Suppressor macrophage (primary cell): ENCODE measurements at places on chromosomes 11 and 22.

DNA sequence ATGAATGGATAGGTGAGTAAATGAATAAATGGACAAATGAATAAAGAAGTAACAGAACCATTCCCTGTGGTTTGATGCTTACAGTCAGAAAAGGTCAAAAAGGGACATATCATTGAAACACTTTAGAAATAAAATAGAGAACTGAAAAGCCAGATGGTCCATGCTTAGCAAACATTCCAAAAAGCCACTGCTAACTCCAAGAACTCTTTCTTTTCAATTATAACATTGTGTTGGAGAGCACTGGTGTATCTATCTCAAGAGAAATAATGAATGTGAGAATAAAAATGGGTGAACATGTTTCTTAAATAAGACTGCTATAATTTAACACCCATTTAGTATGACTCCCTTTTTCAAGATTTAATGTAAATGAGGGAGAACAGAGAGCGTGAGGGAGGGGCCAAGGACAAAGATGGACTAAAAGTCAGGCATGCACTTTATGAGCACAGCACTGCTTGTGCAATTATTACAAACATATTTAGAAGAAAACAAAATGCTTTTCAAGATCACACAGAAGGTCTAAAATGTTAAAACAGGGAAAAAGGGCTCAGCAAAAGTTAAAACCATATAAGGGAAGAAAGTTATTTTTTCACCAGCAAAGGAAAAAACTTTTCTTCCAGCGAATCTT, 224.3 kb upstream of the PITPNB start:
- no peak for DNase-seq

DNA sequence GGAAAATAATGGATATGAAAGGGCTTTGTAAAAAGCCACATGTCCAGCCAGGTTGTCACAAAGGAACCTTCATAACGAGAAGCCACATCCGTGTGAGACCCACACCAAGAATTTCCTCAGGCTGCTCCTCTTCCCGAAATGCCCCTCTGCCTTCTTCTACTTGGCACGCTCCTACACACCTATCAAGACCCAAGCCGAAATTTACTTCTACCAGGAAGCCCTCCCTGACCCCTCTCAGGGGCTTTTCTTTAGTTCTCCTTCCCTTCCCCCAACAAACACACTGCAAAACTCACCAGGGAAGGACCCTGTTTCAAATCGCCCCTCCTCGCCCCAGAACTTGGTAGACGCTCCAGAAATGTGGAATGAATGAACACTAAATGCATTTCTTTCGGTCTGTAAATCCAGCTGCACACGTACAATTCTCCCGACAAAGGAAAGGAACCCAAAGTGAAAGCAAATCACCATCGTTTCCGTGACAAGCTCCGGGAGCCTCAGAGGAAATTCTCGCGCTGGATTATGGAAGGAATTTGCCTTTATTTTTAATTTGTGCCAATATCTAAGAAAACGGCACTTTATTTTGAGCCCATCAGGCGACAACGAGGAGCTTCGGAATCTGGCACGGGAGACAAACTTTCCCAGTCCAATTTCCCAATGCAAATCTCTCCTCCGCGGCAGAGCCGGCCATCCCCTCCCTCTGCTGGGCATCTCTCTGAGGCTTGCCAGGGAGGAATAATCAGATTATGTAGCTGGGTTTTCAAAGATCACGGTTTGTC, 13.2 kb upstream of the SHISAL1 start:
- peak; percentile 40 for DNase-seq

DNA sequence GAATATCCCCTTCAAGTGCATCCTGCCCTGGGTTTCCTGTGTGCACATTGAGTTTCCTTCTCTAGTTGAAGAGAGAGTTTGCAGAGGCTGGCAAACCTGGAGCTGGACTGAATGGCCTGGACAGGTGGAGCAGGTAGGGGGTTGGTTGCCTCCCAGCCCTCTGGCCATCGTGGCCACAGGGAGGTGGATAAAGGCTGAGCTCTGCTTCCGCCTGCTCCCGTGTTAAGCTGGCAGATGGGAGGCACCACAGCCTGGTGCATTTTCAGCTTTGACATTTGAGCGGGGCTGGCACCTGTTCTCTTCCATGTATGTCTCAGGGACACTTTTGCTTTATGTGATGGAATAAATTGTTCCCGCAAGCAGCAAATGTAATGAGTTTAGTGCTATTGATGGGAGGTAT, 11.1 kb downstream of the MICAL2 start:
- DNase-seq = no peak

GRCh38 chr11:86459002-86459385, 84.3 kb downstream of the CCDC81 start:
- DNase-seq = no peak

DNA sequence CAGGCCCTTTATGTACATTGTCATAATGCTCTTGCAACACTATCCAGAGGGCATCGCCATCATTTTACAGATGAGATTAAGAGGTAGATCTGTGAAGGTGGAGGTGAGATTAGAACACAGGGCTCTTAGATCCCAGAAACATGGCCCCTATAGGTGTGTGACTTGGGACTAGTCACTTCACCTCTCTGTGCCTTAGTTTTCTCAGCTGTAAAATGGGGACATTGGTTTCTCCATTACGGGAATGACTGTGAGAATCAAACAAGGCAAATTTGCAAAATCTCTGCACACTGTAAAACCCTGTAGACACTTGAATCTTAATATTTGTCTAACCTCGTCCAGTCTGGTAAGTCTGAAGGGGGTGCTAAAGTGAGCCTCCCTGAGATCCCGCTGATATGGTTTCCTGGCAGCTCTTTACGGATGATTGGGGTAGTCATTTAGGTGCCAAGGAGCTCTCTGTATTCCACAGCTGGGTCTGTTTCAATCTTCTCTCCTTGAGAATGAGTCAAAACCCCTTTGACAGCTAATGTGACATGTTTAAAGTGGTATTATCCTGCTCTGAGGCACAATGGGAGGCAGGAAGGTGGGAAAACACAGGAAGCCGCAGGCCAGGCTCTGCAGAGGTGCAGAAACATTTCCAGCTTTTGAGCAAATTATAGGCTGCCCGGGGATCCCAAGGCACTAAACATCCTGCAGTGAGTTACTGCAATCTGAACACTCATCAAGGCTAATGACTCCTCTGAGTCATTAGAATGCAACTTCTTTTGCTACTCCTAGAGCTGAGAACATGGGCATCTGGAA, 140.8 kb downstream of the CCDC81 start:
- no peak for DNase-seq

- DNase-seq = peak; percentile 51
These were observed 642 bp upstream of the PIK3C2A start for GRCh38 chr11:17208257-17208999.

GRCh38 chr11:33842236-33842915, 49.5 kb downstream of the LMO2 start:
- no peak for DNase-seq

- DNase-seq = peak; percentile 95
These were observed 6.5 kb upstream of the IL10RA start for GRCh38 chr11:117979481-117980211.

GRCh38 chr11:105857728-105858127, 164.3 kb downstream of the MSANTD4 start:
- DNase-seq = no peak

GRCh38 chr11:73612601-73613140, 14.8 kb upstream of the FAM168A start:
- no peak for DNase-seq

GRCh38 chr11:129280027-129280811, 88.1 kb upstream of the ARHGAP32 start:
- DNase-seq = peak; percentile 27

- DNase-seq = no peak
These were observed 43.5 kb downstream of the CD44 start for GRCh38 chr11:35182317-35182939.

DNA sequence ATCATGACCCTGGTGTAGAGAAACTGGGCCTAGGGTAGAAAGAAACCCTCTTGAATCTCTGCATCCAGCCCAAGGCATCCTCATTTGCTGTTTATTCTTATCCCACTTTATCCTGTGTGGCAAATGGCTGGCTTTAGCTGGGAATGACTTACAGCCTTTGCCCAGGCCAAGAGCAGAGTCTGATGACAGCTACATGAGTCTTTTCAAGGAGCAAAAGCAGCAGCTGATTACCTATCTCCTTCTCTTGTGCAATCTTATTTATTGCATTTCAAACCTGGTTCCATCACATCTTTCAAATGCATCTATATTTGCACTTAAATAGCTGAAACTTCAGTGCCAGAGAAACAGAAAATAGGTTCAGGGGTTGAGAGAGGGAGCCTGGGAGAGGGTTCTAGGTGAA, 26.1 kb downstream of the SYT13 start:
- no peak for DNase-seq

DNA sequence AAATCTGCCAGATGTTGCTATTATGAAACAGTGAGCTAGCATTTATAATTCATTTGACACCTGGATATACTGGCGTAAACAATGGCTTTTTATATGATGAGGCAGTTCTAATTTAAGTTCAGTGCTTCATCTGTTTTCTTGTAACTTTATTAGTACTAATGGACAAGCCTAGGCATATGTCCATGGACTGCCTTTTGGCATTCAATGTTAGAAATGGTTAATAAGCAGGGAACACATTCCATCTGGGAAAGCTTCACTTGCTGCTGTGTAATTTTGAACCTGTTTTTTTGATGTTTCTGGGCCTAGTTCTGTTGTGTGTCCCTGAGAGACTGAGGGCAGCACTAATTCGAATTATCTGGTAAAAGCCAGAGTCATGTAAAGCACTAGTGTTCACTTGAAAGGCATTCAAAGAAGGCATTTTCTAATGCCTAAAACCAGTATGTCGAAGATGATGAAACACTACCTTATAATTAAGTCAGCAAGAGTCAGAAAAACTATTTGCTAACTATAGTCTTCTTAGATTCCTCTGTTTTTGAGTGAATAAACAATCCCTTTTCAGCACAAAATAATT, 138.5 kb downstream of the SWAP70 start:
- no peak for DNase-seq

- no peak for DNase-seq
These were observed 44.5 kb downstream of the PIK3C2A start for GRCh38 chr11:17163291-17163690.

- DNase-seq = no peak
These were observed 192.8 kb downstream of the GRIK4 start for GRCh38 chr11:120704256-120704750.

- no peak for DNase-seq
These were observed 16.5 kb downstream of the MIF start for GRCh38 chr22:23910496-23911190.

DNA sequence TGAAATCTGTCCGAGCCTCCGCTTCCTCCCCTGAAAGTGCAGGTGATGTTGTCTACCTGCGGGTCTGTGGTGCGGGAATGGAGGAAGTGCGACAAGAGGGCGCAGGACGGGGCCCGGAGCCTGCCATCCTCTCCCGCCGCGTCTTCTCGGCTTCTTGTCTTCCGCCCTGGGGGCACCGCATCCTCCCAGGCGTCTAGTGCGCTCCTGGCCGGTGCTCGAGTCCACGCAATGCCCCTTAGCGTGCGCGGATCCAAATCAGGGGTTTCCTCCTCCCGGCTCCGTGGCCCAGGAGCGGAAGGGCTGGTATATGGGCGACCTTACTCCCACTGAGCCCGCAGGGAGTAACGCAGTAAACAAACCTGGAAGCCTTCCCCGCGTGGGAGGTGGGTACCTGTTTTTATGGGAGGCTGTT, 405 bp downstream of the SFI1 start:
- peak; percentile 17 for DNase-seq

- DNase-seq = peak; percentile 95
These were observed 1.4 kb downstream of the TSPAN4 start for GRCh38 chr11:843818-844692.

DNA sequence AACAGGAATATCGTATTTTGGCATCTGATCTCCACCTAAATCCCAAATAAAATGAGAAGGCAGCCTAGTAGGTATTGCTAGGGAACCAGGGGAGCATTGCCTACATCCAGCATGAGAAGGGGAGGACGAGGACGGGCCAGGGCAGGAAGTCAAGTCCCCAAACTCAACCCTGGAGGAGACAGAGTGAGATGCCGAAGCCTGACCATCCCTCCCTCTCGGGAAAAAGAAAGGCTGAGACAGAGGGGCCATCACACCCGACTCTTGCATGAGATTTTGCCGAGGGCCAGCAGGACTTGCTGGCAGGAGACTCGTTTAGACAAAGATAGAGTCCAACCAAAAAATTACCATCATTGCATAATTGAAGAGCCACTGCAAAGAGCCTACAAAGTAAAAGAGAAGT, 50.2 kb upstream of the SPATA19 start:
- no peak for DNase-seq

DNA sequence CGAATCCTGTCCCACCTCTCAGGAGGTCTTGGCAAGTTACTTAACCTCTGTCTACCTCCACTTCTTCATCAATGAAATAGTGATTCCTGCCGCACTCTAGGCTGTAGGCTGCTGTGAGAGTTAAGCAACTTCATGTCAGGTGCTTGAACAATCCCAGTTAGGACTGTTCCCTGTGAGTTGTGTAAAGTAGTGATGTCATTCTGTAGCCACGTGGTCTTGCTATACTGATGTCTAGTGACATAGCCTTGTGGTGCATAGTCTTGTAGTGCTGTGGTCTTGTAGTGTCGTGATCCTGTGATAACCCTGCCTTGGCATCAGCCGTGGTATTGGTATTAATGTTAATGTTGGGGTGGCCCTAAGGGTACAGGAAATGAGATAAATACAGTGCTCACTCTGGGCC, 30.3 kb upstream of the PRR5 start:
- peak; percentile 77 for DNase-seq

- no peak for DNase-seq
These were observed 965 bp downstream of the OSBPL5 start for GRCh38 chr11:3164138-3164551.

DNA sequence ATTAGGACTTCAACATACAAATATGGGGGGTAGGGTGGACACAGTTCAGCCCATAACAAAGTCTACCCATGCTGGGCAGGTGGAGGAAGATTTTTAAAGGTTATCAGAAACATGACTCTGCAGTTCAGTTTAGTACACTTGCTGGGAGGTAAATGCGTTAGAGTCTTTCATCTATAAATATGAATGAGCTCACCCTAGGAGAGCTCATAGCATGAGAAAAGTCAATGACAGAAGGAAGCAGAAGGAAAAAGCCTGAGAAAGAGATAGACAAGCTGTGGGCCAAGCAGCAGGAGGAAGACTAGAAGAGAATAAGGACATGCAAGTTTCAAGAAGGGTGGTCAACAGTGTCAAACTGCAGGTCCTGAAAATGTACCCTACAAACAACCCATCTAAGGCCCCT, 27.0 kb upstream of the FSHB start:
- DNase-seq = no peak

DNA sequence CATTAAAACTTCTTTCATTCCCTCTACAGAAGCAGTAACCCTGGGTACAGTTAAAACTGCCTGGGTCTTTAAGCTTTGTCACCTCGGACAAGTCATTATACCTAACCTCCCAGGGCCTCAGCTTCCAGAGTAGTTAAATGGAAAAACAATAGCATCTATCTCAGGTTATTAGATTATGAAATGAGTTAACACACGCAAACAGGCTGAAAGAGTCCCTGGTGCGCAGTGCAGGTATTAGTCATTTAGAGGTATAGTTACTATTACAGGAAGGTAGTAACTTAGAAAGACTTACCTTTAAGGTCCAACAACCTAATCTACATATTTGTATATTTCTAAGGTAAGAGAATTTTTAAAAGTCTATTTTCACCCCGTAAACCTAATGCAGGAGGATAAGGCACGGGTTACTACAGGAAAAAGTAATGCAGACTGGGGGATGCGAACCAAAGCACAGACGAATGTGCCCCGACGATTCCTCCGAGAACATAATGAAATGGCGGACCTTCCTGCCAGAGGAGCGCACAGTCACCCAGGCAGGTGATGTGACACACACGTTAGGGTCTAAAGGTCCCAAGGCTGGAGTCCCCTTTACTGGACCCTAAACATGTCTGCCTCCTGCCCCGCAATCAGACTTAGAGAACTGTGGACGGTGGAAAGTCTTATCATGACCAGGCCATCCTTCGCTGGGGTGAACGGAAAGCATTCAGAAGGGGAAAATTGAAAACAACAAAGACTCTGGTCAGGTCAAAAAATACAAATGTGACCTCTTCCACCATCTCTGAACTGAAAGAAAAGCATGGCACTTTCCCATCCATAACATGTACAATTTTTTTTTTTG, 1.3 kb downstream of the NAP1L4 start:
- DNase-seq = peak; percentile 17
